Neural progenitor cell (in vitro differentiated cells): ENCODE measurements at places on chromosomes 6 and 20. TPM values are rescaled to one million over a fixed set of nuclear protein-coding genes. Genes with fewer than 3 reads are reported as not detected.

GRCh38 chr20:63553933-63554290 is at the start of gene FNDC11:
Gene FNDC11 (plus strand): TSS chr20:63554159. CDS start chr20:63555664, 1,505 bp downstream.
- DNase-seq = peak; percentile 87

DNA sequence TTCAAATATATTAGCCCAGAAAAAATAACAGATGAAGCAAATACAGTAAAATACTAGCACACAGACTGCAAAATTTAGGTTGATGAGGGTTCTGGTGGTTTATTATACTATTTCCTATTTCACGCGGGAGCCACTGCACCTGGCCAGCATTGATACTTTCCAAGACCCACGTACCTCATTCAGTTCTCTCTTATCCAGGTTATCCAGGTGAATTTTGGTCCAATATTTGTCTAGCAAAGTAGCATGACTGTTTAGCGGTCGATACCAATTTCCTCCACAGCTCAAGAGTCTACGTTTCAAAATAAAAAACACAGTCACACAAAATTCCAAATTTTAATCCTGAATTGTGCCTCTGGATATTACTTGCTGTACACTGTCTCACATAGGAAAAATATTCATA is 34.8 kb downstream of the MDN1 start:
- no peak for DNase-seq

- DNase-seq = no peak
Measured at GRCh38 chr6:15588971-15589634, 73.7 kb downstream of the DTNBP1 start.

GRCh38 chr6:157554747-157555146 is 173.8 kb downstream of the ZDHHC14 start:
- DNase-seq = no peak

DNA sequence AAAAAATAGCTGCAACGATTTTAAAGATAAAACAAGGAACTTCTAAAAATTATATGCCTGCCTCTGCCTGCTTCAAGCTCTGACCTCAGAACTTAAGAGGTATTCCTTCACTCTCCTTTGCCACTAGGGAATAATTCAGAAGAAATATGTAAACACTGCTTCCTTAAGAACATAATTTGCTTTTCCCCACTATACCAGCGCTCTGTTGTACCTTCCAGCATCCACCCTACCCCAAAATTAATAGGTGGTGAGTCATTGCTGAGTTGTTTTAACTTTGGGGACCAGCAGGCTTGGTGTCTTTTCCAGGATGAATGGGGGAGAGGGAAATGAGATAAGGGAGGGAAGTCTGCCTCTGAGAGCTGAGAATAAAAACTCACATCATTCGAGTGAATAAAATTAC is 107.7 kb upstream of the ATXN1 start:
- no peak for DNase-seq

DNA sequence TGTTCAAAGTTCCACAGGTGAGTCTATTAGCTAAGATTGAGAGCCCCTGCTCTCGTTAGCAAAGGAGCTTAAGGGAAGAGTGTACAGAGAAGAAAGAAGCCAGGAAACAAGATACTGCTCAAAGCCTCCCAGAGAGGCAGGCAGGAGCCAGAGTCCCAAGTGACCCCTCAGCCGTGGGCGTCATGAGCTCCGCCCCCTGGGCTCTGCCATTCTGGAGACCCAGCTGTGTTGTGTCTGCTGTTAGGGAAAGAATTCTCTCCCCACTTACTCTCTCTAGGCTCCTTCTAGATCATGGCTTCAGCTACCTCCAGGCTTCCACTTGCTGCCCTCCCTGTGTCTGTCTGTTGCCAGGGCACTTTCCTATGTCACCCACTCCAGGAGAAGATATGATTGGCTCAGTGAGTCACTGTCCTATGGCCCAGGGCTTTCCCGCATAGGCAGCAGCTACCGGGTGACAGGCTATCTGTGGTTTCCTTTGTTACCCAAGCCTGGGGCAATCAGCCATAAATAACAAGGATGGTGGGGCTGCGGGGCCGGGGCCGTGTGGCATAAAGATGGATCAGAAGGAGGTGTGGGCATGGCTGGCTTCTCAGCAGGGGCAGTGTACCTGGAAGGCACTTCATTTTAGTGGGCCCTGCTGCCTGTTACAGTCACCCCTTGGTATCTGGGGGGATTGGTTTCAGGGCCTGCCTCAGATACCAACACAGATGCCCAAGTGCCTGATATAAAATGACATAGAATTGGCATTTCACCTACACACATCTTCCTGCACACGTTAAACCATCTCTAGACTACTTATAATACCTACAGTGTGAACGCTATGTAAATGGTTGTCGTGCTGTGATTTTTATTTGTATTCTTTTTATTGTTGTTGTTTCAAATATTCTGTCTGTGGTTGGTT is 118.9 kb downstream of the ARMC2 start:
- peak; percentile 78 for DNase-seq

DNA sequence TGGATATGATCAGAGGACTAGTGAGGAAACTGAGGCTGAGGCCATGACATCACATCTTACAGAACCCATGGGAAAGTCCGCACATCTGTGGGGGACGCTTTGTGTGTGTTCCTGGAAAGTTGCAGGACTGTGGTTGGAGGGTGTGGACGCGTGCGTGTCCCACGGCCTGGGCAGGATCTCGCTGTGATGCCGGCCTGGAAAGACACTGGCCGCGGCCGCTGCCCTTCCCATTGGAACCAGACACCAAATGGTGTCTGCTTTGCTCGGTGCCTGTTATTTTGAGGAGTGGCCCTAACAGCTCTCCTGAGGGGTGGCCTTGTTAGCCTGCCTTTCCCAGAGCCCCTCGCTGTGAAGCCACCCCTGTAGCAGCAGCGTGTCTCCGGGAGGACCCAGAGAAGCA is 41.1 kb downstream of the DLL1 start:
- no peak for DNase-seq

DNA sequence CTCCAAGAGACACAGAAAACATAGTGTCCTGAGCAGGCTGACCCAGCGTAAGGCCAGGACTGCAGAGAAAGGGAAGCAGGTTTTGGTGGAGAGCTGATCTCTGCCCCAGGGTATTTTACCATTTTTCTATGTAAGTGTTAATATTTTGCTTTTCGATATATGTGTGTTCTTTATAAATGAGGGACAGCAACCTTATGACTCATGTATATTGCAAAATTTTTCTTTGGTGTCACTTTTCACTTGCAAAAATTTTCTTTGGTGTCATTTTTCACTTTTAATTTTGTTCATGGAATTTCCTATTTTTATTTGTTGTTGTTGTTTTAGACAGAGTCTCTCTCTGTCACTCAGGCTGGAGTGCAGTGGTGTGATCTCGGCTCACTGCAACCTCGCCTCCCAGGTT is 34.6 kb upstream of the PXDC1 start:
- DNase-seq = no peak

DNA sequence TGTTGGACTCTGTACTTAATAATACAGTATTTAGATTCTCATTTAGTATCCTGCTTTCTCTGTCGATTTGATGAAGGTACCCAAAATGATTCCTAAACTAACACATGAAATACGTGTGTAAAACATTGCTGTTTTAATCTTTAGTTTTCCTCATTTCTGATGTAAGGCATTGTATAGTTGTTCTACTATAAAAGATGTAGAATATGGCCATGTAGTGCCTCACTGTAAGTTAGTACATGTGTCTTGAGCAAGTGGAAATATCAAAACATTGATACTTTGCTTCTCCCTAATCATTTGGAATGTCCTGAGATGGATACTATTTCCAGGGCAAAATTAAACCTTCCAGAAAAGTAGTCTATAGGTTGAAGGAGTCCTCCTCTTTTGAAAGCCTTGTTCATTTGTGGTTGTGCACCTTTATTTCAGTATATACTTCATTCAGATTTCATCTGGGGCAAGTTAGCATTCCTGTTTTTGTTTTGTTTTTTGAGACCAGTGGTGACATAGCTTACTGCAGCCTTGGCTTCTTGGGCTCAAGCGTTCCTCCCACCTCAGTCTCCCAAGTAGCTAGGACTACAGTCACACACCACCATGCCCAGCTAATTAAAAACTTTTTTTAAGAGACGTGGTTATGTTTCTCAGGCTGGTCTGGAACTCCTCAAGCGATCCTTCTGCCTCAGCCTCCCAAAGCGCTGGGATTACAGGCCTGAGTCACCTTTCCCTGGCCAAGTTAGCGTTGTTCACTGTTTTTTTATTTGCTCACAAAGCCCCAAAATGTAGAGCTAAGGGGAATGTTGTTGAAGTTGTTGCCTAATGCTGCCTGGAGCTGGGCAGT is 11.6 kb downstream of the SRSF3 start:
- DNase-seq = no peak

DNA sequence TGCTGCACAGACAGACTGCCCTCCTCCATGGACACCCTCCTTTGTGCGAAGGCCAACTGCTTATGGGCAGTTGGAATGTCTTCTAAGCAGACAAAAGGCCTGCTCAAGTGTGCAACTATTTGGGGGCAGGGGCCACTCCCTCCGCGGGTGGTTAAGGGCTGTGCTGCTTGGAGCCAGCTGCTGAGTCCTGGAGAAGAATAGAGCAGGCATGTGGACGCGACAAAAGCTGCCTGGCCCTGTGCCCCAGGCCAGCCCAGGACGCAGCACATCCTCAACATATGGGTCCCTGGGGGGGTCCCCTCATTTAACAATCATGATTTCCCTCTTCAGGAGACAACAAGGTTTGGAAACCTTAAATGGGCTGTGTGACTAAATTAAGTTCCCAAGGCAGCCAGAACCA is 45.5 kb upstream of the ENTPD6 start:
- DNase-seq = peak; percentile 95

- DNase-seq = no peak
Measured at GRCh38 chr6:39992861-39993622, 58.8 kb upstream of the MOCS1 start.

DNA sequence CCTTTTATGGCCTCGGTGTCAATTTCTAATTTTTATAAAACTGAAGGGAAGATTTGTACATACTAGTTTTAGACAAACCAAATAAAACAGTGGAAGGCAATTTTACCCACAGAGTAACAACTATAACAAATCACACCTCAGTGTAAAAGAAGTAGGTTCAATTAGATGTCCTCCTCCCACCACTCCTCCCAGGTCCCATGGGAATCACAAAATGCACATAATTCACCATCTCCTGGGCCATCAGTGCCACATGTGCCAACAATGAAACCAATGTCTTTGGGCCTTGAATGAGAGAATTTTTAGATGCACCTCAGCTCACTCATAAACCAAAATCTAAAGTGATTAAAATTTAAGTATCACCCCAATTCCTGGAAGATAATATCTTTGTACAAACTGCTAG is 267.8 kb downstream of the BTBD9 start:
- no peak for DNase-seq

GRCh38 chr20:50146732-50147662 is 6.5 kb downstream of the PEDS1 start:
- peak; percentile 46 for DNase-seq

The CDH26 gene
- 0.09 TPM in 1 of 2 replicates, not detected in the other for total RNA-seq

The SRC gene
- 15.4 and 47.4 TPM in 2 replicates for total RNA-seq

The TNNC2 gene
- total RNA-seq = 0.81 TPM in 1 of 2 replicates, not detected in the other

The PI3 gene
- total RNA-seq = not detected in 2 replicates

The OSTM1 gene
- 18.0 and 42.8 TPM in 2 replicates for total RNA-seq

The PPDPF gene
- 4.1 and 82.2 TPM in 2 replicates for total RNA-seq

The SLC22A2 gene
- total RNA-seq = not detected in 2 replicates

The IP6K3 gene
- total RNA-seq = 2.9 and 4.6 TPM in 2 replicates

The TRAPPC3L gene
- not detected in 2 replicates for total RNA-seq

The SUMO4 gene
- 0.82 and 2.3 TPM in 2 replicates for total RNA-seq

The FOXO3 gene
- 13.7 and 17.1 TPM in 2 replicates for total RNA-seq
